Lower leg skin (tissue), 4 donors: ENCODE measurements at places on chromosomes 6 and 20. TPM values are rescaled to one million over a fixed set of nuclear protein-coding genes. Genes with fewer than 3 reads are reported as not detected.

- no peak for DNase-seq
Measured at GRCh38 chr6:114010540-114010939, 39.6 kb upstream of the HDAC2 start.

DNA sequence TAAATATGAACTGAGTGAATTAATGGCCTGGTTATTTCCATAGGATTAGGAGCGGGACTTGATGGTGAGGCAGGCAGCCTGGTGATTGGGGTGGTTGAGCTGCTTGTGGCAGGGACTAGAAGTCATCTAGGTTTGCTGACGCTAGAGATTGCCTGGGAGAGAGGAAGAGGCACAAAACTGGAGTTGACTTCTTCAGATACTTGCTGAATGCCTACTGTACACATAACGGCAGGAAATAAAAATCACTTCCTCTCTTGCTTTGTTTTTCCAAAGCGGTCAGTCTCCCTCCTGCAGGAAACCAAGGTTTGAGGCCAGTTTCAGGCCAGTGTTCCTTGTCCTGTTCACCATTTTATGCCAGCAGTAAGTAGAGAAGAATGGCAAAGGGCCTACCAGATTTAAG lies 36.7 kb upstream of the MYLIP start:
- DNase-seq: no peak

GRCh38 chr20:41574802-41575389 lies 43.3 kb downstream of the CHD6 start:
- no peak for DNase-seq

DNA sequence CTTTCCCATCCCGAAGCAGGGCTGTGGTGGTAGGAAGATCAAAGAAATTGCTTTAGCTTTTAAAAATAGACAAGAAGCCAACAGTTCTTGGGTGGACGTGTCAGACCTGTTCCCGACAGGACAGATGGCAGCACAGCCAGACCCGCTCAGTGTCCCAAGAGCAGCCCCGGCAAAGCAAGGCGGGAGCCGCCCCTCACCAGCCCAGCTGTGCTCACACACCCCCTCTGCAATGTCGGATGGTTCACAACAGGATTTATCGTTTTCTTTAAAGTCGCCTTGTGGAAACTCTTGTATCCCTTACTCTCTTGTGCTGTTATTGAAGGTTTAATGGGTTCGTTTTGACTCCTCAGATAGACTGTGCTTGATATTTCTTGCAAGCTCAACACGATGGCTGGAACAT lies 302.4 kb downstream of the THBS2 start:
- DNase-seq: no peak

GRCh38 chr20:35669221-35669620 lies 4.5 kb upstream of the CPNE1 start:
- no peak for DNase-seq

DNA sequence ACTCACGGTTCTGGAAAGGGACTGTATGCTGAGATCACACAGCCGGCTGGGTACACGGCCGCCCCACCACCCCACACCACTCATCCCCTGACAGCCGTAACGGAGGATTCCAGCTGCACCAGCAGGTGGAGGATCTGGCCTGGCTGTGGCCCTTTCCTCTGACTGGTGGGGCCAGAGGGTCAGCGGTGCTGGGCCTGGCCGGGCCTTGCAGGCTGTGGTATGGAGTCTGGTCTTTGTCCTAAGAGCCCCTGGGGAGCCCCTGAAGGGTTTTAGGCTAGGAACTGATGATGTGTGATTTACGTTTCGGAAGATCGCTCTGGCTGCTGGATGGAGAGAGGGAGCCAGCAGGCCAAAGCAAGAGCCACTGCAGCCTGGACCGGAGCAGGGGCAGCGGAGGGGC lies 26.6 kb downstream of the NOL4L start:
- DNase-seq: no peak

DNA sequence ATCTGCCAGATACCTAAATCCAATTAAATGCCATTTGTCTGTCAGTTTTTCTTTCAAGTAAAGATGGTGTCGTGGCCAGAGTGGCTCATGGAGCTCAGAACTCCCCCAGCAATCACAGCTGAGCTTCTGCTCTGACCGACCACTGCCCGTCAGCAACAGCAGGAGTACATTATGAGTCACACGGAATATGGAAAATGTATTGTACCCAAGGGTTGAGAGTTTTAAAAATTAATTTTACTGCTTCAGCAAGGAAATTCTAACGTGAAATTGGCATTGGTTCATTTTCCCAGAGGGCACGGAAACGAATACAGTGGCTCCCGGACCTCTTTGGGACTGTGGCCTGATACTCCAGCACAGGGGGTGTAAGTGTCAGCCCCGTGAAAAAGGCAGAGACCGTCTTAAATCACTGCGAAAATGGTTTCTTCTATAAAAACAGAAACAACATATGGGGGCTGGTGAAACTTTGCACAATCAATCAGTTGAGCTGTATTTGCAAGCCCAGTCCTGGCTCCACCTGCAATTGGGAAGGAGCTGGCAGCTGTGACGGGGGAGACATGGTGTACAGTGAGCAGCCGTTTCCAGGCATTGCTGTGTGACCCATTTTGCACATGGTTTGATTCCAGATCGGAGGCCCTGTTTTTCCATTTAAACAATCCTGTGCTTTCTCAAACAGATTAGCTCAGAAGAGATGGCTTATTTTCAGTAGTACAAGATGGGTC lies 12.8 kb downstream of the NPEPL1 start:
- no peak for DNase-seq

DNA sequence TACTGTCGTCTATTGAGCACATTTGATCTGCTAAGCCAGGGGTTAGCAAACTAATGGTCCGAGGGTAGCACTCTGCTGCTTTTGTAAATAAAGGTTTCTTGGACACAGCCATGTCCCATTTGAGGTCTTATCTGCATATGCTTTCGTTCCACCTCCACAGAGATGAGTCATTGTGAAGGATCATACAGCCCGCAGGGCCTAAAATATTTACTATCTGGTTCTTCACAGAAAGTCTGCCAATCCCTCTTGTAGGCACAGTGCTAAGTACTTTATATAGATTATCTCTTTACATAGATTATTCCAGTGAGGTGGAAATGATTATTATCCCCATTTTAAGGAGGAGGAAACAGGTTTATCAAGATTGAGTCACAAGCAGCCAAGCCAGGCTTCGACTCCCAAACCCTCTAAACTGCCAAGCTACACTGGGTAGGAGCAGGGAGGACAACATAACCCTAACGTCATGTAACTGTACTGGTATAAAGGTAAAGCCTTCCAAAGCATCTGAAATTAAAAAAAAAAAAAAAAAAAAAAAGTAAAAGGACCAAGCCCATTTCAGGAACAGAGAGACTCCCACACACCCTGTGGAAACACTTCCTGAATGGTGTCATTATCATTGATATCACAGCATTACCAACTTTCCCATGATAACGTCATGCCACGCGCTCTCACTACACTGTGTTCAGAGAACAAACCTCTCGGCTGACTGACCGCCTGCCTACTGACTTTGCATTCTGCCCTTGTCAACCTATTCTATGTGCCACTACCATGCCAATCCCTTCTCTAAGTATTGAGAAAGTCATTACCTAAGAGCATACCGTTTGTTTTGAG lies 101.0 kb downstream of the KIF16B start:
- DNase-seq: no peak

DNA sequence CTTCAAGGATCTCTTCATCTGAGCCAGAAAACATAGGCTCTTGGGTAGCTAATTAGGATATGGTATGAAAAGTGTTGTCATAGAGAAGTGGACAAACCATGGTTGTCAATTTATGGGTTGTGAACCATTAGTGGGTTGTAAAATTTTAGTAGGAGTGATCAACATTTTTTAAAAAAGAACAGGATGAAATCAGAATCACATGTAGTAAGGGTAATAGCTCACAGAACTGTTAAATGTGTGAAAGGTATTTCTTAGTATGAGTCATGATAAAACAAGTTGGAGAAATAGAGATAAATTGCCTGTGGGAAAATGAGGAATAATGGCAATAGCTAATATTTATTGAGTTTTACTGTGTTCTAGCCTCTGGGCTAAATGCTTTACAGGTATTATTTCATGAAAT lies 113.4 kb downstream of the MAP3K4 start:
- no peak for DNase-seq

- DNase-seq: no peak
Measured at GRCh38 chr6:126643352-126643751, 303.4 kb downstream of the CENPW start.

- no peak for DNase-seq
Measured at GRCh38 chr6:91291071-91291470, 704.2 kb upstream of the MAP3K7 start.

IL17F gene
- not detected for total RNA-seq

PIGU gene
- 5.1 TPM for total RNA-seq

CAGE1 gene
- total RNA-seq: not detected
